Epithelial cell of esophagus (primary cell): ENCODE measurements at places on chromosomes 2 and 18.
A peak's percentile ranks its signal among the peaks of the same experiment; 100 is the strongest.

DNA sequence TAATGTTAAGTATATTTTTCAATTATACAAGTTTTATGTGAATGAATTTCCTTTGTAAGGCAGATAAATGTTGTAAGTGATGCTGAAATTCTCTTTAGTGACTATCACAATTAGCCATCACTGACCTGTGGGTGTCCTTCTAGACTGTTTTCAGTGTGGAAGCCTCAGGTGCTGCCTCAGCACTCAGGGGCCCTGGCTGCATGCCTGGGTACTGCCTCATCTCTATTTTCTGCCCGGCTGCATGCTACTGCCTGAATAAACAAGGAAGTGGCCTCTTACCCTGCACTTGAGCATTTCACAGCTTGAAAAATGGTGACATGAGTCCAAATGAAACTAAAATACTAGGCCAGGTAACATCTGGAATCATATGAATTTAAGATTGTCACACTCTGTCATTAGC, 787.6 kb upstream of the SALL3 start:
- DNase-seq, result peak; percentile 24

GRCh38 chr18:39759926-39760325, 2194.3 kb upstream of the CELF4 start:
- DNase-seq, result no peak

GRCh38 chr2:109487871-109488655, 125.7 kb downstream of the SEPTIN10 start:
- no peak for DNase-seq

- no peak for DNase-seq
Observed at GRCh38 chr2:205117125-205117524, 565.2 kb upstream of the NRP2 start.

GRCh38 chr2:179437430-179437829, 172.8 kb upstream of the SESTD1 start:
- DNase-seq, result no peak

- no peak for DNase-seq
Observed at GRCh38 chr18:7927119-7927518, 360.0 kb downstream of the PTPRM start.

GRCh38 chr2:71102981-71103681, 26.9 kb downstream of the MCEE start:
- DNase-seq, result peak; percentile 53

- DNase-seq, result peak; percentile 28
Observed at GRCh38 chr2:20313659-20314058, 37.0 kb downstream of the PUM2 start.

GRCh38 chr18:13623348-13623747, 103.0 kb downstream of the FAM210A start:
- no peak for DNase-seq
